ENCODE measurements at places on chromosomes 4 and X.

DNA sequence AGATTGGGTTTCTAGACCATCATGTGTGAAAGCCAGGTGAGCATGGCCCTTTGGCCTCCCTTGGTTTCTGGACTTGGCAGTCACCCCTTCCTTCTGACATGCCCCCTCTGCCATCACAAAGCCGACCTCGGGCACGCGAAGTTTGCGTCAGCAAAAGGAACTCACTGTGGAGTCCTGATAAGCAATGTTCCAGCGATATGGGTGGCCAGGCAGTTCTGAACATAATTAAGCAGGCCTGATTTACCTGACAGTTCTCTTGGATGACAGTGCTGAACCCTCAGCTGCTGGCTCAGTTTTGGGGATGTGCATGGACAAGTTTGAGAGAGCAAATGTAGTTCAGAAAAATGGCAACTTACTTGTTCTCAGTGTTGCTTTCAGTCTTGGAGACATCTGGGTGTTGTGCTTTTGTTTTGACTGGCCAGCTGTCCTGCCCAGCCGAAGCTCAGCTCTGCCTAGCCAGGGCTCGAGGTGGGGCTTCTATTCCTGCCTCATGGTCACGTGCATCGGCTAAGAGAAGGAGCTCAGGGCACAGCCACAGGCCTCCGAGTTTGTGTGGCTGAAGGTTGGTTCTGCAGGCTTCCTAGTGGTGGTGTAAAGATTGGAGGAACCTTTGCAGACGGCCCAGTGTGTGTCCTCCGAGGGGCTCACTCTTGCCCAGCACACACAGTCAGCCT lies 78.3 kb downstream of the CLDN34 start:
- DNase-seq, result no peak

DNA sequence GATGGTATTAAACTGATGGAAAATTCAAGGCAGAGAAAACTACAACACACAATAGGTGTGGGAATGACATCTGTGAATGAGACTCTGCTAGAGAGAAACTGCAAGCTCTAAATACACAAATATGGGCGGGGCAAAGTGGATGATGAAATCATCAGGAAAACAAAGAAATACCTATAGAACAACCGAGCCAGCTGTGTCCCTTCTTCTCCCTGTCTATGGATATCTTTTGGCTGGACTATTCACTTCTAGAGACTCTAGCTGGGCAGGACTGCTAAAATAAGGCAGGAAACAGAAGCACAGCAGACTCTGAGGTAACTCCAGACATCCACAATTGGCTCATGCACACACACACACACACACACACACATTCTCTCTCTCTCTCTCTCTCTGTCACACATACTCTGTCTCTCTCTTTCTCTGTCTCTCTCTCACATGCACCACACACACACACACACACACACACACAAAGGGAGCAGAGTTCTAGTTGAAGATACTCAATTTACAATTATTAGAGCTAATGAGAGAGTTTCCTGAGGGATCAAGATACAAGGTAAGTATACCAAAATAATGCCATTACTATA lies 27.2 kb upstream of the EDNRA start:
- no peak for DNase-seq

GRCh38 chrX:40952855-40953254 lies 132.4 kb upstream of the USP9X start:
- DNase-seq, result no peak

GRCh38 chr4:7736436-7737267 lies 203.0 kb downstream of the AFAP1 start:
- no peak for DNase-seq

- no peak for DNase-seq
These were observed 372.6 kb upstream of the TECRL start for GRCh38 chr4:64781737-64782326.

DNA sequence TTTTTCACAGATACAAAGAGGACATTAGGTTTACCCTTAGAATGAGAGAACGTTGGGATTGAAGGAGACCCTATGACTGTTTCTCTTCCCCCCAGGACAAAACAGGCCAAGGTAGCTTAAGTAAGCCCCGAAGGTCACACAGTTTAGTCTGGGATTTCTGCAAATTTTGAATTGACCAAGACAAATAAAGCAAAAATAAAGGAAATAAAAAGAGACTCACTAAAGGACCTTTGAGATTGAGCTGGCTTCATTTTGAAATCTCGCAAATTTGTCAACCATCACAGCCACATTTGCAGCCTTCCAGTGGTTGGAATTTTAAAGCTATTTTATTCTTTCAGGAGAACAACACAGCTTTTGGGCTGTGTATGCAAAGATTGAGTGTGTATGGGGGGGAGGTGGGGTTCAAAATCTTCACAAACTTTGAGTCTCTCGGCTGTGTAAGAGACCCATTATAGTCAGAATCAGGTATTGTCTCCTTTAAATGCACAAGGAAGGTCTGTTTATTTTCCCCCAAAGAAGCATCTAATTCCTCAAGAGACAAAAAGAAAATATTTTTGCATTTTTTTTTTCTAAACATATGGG lies 4.2 kb downstream of the TMSB4X start:
- DNase-seq, result no peak

DNA sequence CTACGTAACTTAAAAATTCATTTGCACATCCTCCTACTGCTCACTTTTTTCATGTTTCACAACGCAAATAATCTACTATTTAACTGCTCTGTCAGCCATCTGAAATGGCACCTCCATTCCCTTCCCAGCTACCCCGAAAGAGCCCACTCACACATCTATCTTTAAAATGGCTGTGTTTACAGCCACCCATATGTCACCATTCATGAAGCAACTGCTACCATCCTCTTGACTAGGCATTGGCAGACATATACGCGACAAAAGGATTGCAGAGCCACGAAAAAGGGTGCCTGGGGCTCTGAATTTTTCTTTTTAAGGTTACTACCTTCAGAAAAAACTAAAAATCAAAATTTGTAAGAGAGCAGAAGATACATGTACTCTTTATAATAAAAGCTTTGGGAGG lies 11.5 kb downstream of the SH3RF1 start:
- no peak for DNase-seq

- DNase-seq, result no peak
These were observed 8.7 kb downstream of the SMARCAD1 start for GRCh38 chr4:94216394-94216793.

DNA sequence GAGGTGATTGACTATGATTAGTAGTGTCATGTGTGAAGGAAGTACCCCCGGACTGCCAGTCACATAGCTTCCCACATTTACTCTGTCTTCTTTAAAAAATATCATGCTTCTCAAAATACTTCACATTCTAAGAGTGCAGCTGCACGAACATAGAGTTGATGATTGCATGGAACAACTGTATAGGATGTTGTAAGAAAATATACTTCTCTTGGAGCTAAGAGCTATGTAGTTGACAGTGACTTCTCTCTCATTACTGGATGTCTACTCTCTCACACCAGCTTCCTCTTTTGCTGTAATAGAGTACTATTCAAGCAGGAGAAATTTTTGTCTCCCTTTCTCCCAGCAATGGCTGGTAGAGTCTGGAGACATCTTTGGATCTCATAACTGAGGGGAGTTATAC lies 99.4 kb upstream of the PUDP start:
- DNase-seq, result no peak

DNA sequence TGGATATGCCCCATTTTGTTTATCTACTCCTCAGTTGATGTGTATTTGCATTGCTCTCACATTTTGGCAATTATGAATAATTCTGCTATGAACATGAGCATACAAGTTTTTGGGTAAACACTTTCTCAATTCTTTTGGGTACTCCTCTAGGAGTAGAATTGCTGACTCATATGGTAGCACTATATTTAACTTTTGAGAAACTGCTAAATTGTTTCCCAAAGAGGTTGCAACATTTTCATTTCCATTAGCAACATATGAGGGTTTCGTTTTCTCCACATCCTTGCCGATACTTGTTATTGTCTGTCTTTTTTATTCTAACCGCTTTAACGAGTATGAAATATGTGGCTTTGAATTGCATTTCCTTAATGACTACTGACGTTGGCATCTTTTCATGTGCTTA lies 185.4 kb downstream of the TSPAN5 start:
- no peak for DNase-seq
